HFFc6 (cell line): ENCODE measurements at places on chromosomes 4 and X. TPM values are rescaled to one million over a fixed set of nuclear protein-coding genes. Genes with fewer than 3 reads are reported as not detected.

GRCh38 chr4:44160776-44161367 is 287.7 kb downstream of the KCTD8 start:
- DNase-seq: no peak

DNA sequence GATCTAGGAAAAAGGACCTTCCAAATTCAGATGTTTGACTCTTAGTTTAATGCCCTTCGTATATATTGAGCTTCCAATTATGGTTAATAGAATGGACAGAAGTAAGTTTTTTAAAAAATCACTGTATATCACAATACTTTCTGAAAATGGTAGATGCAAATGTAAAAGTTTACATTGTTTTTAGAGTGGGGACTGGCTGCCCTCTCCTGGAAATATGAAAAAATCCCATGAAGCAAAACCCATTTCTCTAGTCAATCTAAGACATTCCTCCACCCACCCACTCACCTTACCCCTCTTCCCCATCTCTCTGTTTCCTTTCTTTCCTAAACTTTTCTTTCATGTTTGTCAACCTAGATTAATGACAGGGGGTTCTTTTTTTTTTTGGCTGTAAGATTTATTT is 134.5 kb downstream of the ARHGAP6 start:
- DNase-seq: no peak

Gene AMBN
- total RNA-seq: not detected in 3 replicates

Gene TXLNG
- total RNA-seq: 6.8 and 7.2 TPM in 2 replicates
